ENCODE measurements at places on chromosomes 5 and 9. TPM values are rescaled to one million over a fixed set of nuclear protein-coding genes. Genes with fewer than 3 reads are reported as not detected.

GRCh38 chr5:102901424-102902134 is 146.5 kb downstream of the PAM start:
- no peak for DNase-seq

- no peak for DNase-seq
Observed at GRCh38 chr5:179860301-179860700, 1.7 kb upstream of the MRNIP start.

TJP2 gene
- 155 TPM for total RNA-seq

- DNase-seq = no peak
Observed at GRCh38 chr5:20617841-20618240, 629.8 kb upstream of the CDH18 start.

TSSK1B gene
- not detected for total RNA-seq

Data from WTC11 (cell line).